Sigmoid colon (tissue), 7 donors: ENCODE measurements at places on chromosomes 2 and 18. TPM values are rescaled to one million over a fixed set of nuclear protein-coding genes. Genes with fewer than 3 reads are reported as not detected.

DNA sequence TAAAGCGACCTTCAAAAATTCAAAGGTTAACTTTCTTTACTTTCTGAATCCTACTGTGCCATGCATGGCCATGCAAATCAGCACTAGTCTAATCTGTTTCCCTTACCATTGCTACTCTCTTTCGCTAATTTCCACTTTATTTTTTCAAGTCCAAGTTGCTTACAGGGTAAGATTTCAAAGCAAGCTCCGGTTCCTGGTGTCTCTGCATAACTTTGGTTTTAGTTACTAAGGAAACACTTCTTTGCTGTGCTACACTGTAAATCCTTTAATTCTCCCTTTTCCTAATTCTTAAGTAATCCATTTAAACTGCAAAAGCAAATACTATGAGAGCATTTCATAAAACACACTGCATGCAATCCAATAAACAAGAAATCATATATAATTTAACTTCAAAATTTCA is 383.5 kb upstream of the LYPD1 start:
- no peaks in the 10 kb centered on the region for H3K36me3 ChIP-seq
- peaks cover 9% of the 10 kb centered on the region for H3K4me1 ChIP-seq
- H3K27ac ChIP-seq, result no peak overlapping the region

GRCh38 chr2:231642631-231643494 is 50.2 kb downstream of the TEX44 start:
- H3K4me3 ChIP-seq, result no peak overlapping the region
- peak; percentile 95 for DNase-seq
- peak overlapping the region; percentile 84 for H3K27ac ChIP-seq
- no peaks in the 10 kb centered on the region for H3K27me3 ChIP-seq
- H3K4me1 ChIP-seq, result peaks cover 30% of the 10 kb centered on the region

GRCh38 chr2:40249577-40249976 is 202.3 kb downstream of the SLC8A1 start:
- no peak overlapping the region for H3K4me3 ChIP-seq
- H3K27ac ChIP-seq, result peak overlapping the region; percentile 59
- no peaks in the 10 kb centered on the region for H3K27me3 ChIP-seq
- no peaks in the 10 kb centered on the region for H3K36me3 ChIP-seq
- no peak for DNase-seq

Gene RAB6C
- not detected for total RNA-seq

Gene UGT1A3
- not detected for total RNA-seq

- no peak for DNase-seq
- H3K36me3 ChIP-seq, result no peaks in the 10 kb centered on the region
- no peak overlapping the region for H3K27ac ChIP-seq
- no peaks in the 10 kb centered on the region for H3K4me1 ChIP-seq
Measured at GRCh38 chr2:225130093-225130492, 87.8 kb upstream of the DOCK10 start.

Gene MLPH
- 5.7 TPM for total RNA-seq

Gene CNRIP1
- 22.5 TPM for total RNA-seq

- no peak for DNase-seq
- H3K27ac ChIP-seq, result no peak overlapping the region
- H3K36me3 ChIP-seq, result no peaks in the 10 kb centered on the region
- H3K4me1 ChIP-seq, result no peaks in the 10 kb centered on the region
- H3K4me3 ChIP-seq, result no peak overlapping the region
Measured at GRCh38 chr2:167336213-167336612, 447.9 kb downstream of the XIRP2 start.

DNA sequence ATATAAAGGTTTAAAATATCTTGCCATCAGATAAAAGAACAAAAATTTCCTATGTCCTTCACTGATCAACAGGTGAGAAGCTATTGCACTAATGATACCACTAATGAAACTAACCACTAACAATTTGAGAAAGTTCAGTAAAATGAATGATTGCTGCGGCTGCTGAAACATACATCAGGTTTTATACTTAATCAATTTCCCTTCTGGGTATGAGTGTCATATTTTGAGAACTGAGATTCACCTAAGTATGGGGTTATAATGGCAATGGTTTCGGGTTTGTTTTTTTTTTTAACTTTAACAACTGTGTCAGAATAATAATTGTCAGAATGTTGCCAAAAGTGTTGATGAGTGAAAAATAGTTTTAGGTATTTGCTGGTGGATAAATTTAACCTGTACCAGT is 151.3 kb upstream of the SLC39A10 start:
- no peaks in the 10 kb centered on the region for H3K4me1 ChIP-seq
- no peak overlapping the region for H3K4me3 ChIP-seq
- DNase-seq, result no peak
- H3K36me3 ChIP-seq, result no peaks in the 10 kb centered on the region
- no peaks in the 10 kb centered on the region for H3K27me3 ChIP-seq
- H3K27ac ChIP-seq, result no peak overlapping the region

DNA sequence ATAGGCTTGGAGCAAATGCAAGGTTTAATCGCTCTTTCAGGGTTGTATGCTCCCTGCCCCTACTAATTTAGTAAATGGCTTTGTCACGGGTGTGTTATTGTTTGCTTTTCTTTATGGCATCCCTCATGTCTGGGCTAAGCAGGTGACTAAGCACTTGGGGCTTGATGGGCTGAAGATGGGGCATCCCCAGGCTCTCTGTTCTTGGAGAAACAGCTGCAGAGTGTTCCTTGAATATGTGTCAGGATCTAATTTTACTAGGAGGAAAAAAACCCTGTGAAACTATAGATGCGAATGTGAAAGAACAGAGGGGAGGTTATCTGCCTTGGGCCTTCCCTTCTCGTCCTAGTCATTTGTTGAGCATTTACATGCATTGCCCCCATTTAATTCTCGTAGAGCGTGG is 94.7 kb upstream of the TAF1B start:
- no peaks in the 10 kb centered on the region for H3K27me3 ChIP-seq
- no peaks in the 10 kb centered on the region for H3K36me3 ChIP-seq
- H3K27ac ChIP-seq, result no peak overlapping the region
- DNase-seq, result no peak
- peaks cover 9% of the 10 kb centered on the region for H3K4me1 ChIP-seq

DNA sequence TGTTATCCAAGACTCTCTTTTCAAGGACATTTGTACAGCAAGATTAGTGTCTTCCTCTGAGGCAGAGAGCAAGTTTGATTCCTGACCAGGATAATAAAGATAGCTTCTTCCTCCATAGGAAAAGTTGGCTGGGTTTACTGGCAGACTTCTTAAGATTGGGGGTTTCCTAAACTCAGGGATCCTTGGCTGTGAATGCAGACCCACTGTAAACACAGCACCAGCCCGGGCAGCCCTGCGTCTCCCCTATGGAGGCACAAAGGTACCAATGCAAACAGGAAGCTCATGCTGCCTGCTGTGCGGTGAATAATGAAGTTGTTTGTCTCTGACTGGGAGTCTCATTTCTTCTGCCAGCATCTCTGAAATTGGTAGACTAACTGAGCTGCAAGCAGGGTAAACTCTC is 96.2 kb upstream of the ARHGAP28 start:
- no peaks in the 10 kb centered on the region for H3K36me3 ChIP-seq
- H3K4me3 ChIP-seq, result no peak overlapping the region
- no peaks in the 10 kb centered on the region for H3K4me1 ChIP-seq
- H3K27ac ChIP-seq, result no peak overlapping the region
- no peaks in the 10 kb centered on the region for H3K27me3 ChIP-seq

- H3K36me3 ChIP-seq, result no peaks in the 10 kb centered on the region
- H3K4me1 ChIP-seq, result no peaks in the 10 kb centered on the region
- no peak for DNase-seq
- H3K4me3 ChIP-seq, result no peak overlapping the region
- H3K27ac ChIP-seq, result no peak overlapping the region
Measured at GRCh38 chr18:80252136-80252535, 4.8 kb upstream of the PARD6G start.

DNA sequence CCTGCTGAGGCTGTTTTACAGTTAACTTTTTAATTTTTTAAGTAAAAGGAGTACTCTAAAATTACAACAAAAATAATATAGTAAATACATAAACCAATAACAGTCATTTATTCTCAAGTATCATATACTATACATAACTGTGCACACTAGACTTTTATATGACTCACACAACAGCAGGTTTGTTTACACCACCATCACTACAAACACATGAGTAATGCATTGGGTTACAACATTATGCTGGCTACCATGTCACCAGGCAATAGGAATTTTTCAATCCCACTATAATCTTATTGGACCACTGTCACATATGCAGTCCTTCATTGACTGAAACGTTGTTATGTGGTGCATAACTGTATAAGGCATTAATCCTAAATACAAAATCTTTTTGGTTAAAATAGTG is 42.5 kb downstream of the RASGRP3 start:
- no peaks in the 10 kb centered on the region for H3K27me3 ChIP-seq
- DNase-seq, result no peak
- H3K36me3 ChIP-seq, result no peaks in the 10 kb centered on the region
- H3K27ac ChIP-seq, result no peak overlapping the region

Gene SCTR
- not detected for total RNA-seq

Gene SLC16A14
- 1.9 TPM for total RNA-seq

DNA sequence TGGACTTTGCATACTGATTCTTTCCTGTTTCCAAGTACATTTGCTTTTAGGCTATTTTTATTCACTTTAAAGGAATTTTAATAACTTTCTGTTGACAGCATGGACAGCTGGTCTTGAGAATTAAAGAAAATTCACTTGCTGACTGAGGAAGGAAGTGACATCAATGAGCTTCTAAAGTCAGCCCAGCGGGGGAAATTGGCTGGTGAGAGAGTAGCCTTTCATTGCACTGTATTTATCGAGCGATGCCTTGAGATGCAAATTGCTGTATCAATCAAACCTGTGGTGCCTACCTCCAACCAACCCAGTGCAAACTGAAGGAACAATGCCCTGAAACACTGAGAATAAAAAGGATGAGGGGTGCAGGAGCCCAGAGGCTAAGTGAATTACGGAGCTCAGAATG is 91.4 kb upstream of the AQP4 start:
- H3K27me3 ChIP-seq, result no peaks in the 10 kb centered on the region
- H3K27ac ChIP-seq, result no peak overlapping the region
- H3K36me3 ChIP-seq, result no peaks in the 10 kb centered on the region
- H3K4me3 ChIP-seq, result no peak overlapping the region
- no peak for DNase-seq

- DNase-seq, result no peak
- no peaks in the 10 kb centered on the region for H3K36me3 ChIP-seq
- H3K27me3 ChIP-seq, result no peaks in the 10 kb centered on the region
Measured at GRCh38 chr2:238456970-238457926, 30.5 kb downstream of the ASB1 start.

GRCh38 chr2:44965684-44966083 is 24.2 kb downstream of the SIX3 start:
- no peaks in the 10 kb centered on the region for H3K4me1 ChIP-seq
- H3K36me3 ChIP-seq, result no peaks in the 10 kb centered on the region
- no peak for DNase-seq
- H3K4me3 ChIP-seq, result no peak overlapping the region
- no peak overlapping the region for H3K27ac ChIP-seq
- H3K27me3 ChIP-seq, result peaks cover 9% of the 10 kb centered on the region
